ENCODE measurements at places on chromosomes 2 and 18.

DNA sequence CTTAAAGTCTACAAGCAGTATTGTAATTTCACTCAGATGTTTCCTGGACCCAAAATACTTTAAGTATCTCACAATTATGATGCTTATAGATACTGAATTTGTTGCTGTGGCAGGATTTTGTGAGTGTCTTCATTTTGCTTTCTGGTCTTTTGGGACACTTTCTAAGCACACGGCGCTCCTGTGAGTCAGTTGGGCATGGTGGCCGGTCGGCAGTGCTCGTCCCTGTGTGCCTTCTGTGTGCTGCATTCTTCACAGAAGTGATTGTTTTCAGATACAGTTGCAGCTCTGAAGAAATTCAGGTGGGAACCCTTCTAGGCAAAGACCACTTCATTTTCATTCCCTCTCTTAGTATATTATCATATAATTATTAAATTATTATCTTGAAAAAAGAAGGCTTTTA is 273.3 kb downstream of the ZNF407 start:
- DNase-seq: no peak

DNA sequence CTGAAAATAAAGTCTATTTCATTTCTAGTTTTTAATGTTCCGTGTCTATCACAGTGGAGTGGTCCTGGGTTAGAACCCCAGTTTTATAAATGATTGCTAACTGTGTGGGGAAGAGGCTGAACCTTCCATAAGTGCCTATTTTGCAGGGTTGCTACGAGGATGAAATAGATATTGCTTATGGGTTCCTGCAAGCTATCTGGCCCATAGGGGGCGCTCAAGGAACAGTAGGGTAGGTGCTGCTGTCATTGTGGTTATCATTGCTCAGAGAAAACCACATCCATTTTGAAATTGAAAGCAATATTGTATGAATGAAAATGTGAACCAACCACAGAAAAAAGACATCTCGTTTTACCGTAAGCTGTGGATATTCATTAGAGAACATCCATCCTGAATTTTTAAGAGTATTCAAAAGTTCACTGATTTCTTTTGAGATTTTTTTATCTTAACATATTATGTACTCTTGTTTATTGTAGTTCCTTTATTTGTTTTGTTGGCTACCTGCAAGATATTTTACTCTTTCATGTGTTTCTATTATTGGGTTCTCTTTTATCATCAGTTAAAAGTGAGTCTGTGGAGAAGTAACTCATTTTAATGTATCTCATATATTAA is 261.6 kb downstream of the NAPG start:
- DNase-seq: peak; percentile 61

DNA sequence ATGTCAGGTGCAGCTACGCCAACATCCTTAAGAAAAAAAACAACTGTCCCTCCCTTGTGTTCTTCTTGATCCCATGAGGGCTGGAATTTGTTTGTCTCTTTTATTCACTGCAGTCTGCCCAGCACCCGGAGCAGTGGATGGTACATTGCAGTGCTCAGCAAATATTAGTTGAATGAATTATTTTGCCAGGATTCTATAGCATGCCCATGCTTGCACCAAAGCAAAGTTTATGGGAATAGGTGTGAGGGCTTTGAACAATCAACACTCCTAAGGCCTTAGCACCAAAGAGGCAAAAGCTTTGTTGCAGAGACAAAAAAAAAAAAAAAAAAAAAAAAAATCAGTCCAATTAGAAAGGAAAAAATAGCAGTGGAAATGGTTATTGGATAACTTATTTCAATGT is 28.7 kb upstream of the DCC start:
- no peak for DNase-seq

GRCh38 chr18:9738266-9738969 is 30.3 kb downstream of the RAB31 start:
- DNase-seq: no peak

- DNase-seq: no peak
These were observed 112.7 kb upstream of the TACR1 start for GRCh38 chr2:75311993-75312392.

DNA sequence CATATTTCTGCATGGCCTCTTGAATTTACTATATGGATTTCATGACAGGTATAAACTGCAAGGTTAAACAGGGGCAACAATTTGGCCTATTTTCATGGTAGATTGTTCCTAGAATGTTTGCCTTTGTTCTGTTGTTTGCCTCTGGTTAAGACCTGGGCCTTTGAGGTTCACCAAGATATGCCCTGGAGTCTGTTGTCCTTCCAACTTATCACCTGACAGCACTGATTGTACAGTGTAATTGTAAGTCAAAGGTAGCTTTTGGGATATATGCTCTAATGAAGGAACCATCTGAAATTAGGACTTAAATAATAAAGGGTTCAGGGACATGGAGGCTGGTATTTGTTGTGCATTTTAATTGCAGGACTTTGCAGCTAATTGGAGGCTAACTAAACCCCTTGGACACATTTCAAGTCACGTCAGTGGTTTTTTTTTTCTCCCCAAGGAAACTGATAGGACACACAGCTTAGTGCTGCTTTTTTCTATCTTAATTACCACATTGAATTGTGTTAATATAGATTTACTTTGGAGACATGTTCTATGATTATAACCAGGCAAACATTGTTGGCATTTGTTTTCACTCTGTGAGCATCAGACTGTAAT is 771.2 kb upstream of the LINC00305 start:
- no peak for DNase-seq

DNA sequence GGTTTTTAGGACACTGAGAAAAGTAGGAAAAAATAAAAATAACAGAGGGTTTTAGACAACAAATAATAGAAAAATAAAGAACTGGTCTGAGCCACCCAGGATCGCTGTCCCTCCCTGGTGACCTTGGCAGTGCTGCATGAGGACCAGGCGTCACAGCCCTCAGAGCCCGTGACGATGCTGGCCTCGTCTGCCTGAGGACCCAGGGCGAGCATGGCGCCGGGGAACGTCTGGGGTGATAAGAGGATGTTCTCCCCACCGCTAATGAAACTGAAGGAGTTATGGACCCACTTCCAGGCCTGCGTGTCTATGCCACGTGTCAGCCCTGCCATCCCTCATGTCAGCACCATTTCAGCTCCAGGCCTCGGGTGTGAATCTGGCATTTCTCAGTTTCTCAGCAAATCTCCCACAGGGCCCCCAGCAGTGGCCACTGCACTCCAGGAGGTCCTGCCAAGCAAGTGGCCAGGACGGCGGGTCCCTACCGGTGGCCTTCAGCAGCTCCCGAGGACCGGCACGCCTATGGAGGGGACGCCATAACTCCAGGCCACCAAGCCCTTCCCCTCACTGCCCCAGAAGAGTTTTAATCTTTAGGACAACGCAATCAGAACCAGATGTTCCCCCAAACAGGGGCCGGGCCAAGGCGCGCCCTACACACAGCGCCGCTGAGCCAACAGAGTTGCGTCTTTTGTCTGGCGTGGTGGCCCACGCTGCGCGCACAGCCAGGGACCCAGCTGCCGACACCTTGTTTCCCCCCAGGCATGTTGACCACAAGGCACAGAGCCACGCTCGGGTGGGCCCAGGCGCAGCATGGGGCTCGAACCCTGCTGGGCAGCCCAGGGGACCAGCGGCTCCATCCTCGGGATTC is 179.7 kb downstream of the TWIST2 start:
- DNase-seq: no peak

- no peak for DNase-seq
These were observed 497.2 kb upstream of the SYT4 start for GRCh38 chr18:43774497-43774896.

DNA sequence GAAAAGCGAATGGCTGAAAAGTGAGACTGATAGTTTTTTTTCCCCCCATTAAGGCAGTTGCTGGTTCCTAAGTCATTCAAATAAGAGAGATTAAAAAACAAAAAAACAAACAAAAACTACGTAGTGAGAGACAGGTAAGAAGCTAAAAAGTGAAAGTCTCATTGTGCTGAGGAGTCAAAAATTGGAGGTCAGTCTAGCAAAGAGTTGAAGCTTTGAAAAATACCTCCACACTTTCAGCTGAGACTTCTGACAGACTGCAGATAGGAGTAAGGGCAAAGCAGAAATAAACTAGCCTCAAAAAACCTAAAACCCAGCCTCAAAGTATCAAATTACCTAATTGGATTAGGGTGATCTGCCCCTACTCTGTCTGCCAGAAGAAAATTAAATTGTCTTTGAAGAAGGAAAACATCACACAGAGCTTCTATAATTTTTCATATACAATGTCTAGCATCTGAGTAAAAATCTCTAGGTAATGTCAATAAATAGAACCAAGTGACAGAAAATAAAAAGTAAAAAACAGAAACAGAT is 10.9 kb upstream of the EIF2AK3 start:
- DNase-seq: no peak

DNA sequence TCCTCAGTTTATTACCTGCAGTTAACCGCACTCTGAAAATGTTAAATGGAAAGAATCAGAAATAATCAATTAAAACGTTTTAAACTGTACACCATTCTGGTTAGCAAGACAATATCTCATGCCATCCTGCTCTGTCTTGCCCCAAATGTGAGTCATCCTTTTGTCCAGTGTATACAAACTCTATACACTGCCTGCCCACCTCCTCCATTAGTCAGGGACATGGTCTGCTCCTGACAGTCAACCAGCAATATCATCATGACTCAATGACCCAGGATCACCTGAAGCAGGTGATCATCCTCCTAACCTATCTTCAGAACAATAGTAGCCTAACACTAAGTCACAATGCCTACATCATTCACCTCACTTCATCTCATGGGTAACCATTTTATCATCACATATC is 214.7 kb downstream of the KCNH7 start:
- DNase-seq: no peak

DNA sequence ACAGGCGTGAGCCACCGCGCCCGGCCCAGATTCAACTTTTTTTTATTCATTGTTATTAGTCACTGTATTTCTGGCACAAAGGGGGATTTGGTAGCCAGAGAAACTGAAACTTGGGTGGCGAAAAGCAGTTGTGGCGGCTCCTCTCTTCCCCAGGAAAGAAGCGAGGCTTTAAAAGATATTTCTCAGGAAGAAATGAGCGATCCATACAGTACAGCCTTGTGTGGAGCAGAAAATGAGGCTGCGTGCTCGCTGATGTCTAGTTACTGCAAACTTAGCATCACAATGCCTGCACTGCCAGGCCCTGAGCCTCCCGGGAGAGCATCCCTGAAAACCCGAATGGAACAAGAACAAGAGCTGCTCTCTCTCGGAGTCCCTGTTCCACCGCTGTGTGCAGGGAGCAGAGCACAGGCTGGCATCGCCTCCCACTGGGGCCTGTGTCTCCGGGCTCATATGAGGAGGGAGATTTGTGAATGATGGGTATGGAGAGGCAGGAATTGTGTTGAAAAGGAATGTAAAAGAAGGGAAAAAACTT is 234.0 kb downstream of the ZNF516 start:
- no peak for DNase-seq

GRCh38 chr18:50190236-50190635 is 4.7 kb downstream of the MYO5B start:
- no peak for DNase-seq

GRCh38 chr2:129901754-129902415 is 77.6 kb upstream of the RAB6C start:
- no peak for DNase-seq

GRCh38 chr2:101115664-101116063 is 35.5 kb downstream of the TBC1D8 start:
- DNase-seq: no peak

DNA sequence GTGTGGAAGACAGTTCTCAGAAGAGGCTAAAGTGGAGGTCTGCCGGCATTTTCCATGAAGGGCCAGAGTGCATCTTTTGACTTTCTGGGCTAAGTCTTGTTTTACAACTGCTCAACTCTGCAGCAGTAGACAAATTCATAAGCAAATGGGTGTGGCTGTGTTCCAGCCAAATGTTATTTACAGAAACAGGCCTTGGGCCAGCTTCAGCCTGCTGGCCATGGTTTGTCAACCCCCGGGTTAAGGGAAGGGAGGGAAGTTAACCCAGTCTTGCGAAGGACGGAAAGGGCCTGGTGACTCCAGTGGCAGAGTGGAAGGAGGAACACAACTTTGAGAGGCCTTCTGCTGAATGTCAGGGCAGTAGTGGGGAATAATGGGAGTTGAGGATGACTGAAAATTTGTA is 34.3 kb upstream of the NCKAP5 start:
- DNase-seq: no peak

- DNase-seq: no peak
These were observed 432.4 kb upstream of the MYT1L start for GRCh38 chr2:2763351-2764000.

GRCh38 chr18:8525692-8526091 is 83.5 kb upstream of the RAB12 start:
- DNase-seq: no peak

DNA sequence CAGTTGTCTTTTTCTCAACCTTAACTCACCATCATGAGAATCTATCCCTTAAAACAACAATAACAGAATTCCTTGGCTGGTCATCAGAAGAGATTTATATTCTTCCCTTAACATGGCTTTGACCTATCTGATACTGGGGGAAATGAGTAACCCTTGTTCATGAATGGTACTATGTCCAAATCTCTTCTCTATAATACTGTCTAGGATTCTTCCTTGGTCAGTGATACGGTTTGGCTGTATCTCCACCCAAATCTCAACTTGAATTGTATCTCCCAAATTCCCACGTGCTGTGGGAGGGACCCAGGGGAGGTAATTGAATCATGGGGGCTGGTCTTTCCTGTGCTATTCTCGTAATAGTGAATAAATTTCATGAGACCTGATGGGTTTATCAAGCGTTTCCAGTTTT is 282.0 kb upstream of the SIX2 start:
- no peak for DNase-seq

- DNase-seq: no peak
These were observed 121.7 kb downstream of the ZNF516 start for GRCh38 chr18:76373297-76373696.

- no peak for DNase-seq
These were observed 42.9 kb upstream of the TUBA3E start for GRCh38 chr2:130241041-130241707.
